ENCODE measurements at places on chromosomes 3 and 15. TPM values are rescaled to one million over a fixed set of nuclear protein-coding genes. Genes with fewer than 3 reads are reported as not detected.
A peak's percentile ranks its signal among the peaks of the same experiment; 100 is the strongest.

GRCh38 chr15:78406016-78406585 is 31.9 kb upstream of the IREB2 start:
- H3K27me3 ChIP-seq, result no peaks in the 10 kb centered on the region
- H3K4me1 ChIP-seq, result no peaks in the 10 kb centered on the region
- no peaks in the 10 kb centered on the region for H3K36me3 ChIP-seq
- no peak overlapping the region for H3K4me3 ChIP-seq
- DNase-seq, result no peak

DNA sequence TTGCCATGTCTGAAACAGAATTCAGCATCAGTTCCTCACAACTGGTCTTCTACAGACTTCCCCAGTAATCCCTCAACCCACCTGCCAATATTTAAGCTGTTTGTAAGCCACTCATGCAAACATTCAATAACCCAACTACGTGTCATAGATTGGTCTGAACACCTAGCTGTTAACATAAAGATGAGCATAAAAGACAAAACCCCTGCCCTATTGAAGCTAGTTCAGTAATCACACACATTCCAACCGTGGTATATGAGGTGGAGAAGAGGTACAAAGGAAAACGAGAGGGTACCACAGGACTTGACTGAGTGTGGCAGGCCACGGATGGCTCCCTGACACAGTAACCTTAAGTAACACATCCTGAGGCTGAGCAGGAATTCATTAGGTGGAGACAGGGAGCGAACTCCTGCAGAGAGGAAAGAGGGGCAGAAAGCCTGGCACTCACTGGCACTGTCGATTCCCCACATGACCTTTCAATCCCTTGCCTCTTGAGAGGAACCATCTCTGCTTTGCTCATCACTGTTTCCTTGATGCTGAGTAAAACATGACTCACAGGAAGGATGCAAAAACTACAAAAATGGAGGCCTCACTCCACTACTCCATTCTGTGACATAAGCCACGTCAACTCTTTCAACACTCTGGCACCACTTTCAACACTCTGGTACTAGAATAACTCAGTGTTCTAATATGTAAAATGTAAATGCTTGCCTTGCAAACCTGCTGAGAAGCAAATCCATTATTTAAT is 31.3 kb downstream of the RPN1 start:
- DNase-seq, result no peak
- no peak overlapping the region for H3K27ac ChIP-seq

DNA sequence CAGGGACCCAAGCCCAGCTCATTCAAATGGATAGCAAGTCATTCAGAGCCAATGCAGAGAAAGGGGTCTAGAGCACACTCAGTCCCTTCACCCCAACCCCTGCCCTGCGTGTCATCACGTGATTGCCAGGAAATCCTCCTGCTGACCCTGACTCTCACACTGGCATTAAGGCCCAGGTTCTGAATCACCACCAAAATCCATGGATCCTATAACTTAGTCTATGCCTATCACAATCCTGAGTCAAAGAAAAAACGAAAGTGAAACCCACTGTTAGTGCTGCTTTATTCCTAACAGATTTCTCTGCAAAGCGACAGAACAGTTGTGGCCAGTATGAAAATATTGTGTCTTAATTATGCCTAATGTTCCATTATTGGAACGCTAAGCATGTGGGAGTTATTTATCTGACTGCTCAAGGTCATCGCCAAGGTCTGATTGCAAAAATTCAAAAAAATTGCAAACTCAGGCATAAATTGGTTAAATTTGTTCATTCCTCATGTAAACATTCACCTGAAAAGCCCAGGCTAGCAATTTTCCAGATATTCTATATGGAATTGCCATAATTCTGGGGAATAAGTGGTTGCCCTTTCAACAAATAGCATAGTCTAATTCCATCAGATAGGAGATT is 108.7 kb upstream of the EIF1B start:
- no peak overlapping the region for H3K4me3 ChIP-seq
- H3K27me3 ChIP-seq, result no peaks in the 10 kb centered on the region
- peaks cover 3% of the 10 kb centered on the region for H3K4me1 ChIP-seq
- no peak overlapping the region for H3K27ac ChIP-seq

GRCh38 chr15:49331951-49332350 is 91.1 kb upstream of the FGF7 start:
- H3K4me1 ChIP-seq, result no peaks in the 10 kb centered on the region
- no peaks in the 10 kb centered on the region for H3K27me3 ChIP-seq
- no peaks in the 10 kb centered on the region for H3K36me3 ChIP-seq
- DNase-seq, result no peak
- no peak overlapping the region for H3K4me3 ChIP-seq
- no peak overlapping the region for H3K27ac ChIP-seq

DNA sequence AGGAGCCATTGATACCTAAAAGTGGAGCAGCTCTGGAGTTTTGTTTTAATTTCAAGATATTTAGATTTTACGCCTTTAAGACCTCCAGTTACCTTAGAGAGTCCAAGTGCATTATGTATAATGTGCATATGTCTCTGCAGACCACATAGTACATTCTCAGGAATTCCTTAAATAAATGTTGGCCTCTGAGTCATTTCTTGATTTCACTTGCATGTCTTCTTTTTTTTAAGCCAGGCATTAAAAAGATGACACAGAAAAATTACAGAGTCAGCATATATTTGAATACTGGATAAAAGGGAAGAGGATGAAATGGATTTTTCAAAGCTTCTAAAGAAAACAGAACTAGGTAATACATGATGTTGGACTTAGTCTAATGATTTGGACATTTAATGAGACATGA is 125.2 kb downstream of the TMCO5A start:
- H3K27ac ChIP-seq, result no peak overlapping the region
- H3K27me3 ChIP-seq, result no peaks in the 10 kb centered on the region
- DNase-seq, result no peak
- H3K36me3 ChIP-seq, result no peaks in the 10 kb centered on the region

- H3K36me3 ChIP-seq, result no peaks in the 10 kb centered on the region
- no peak overlapping the region for H3K27ac ChIP-seq
- H3K4me3 ChIP-seq, result no peak overlapping the region
- DNase-seq, result no peak
Observed at GRCh38 chr3:182697345-182697919, 95.9 kb upstream of the ATP11B start.

- H3K27me3 ChIP-seq, result no peaks in the 10 kb centered on the region
- H3K27ac ChIP-seq, result no peak overlapping the region
- no peak for DNase-seq
- H3K4me1 ChIP-seq, result no peaks in the 10 kb centered on the region
- no peak overlapping the region for H3K4me3 ChIP-seq
Observed at GRCh38 chr3:39275963-39276593, 3.8 kb downstream of the CX3CR1 start.

GRCh38 chr3:116338713-116339112 is 106.6 kb downstream of the LSAMP start:
- H3K4me1 ChIP-seq, result no peaks in the 10 kb centered on the region
- DNase-seq, result no peak
- no peak overlapping the region for H3K4me3 ChIP-seq
- no peak overlapping the region for H3K27ac ChIP-seq
- H3K27me3 ChIP-seq, result no peaks in the 10 kb centered on the region

DNA sequence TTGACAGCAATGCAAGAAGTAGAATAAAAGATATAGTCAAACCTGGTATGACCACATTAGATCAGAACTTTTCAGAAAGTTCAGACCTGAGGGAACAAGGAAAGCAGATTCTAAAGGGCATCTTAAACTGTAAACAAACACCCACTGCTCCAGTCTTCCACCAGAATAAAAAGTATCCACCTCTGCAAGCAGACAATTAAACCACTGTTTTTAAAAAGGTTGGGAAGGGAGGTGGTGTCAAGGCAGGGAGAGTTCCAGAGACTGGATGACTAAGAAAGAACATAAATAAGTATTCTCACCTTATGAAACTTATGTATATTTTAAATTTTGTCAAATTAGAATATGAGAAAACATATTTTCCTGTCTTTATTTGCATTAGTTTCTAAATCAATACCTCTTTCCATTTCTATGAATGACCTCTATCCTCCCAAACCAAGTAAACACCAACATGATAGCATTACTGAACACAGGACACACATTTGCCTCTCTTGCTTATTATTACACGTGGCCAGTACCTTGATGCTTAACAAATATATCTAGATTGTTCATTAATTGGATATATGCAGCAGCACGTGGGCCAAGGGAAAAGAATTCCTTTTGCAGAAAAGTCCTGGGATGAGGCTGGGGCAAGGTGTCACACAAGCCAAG is 31.6 kb downstream of the PIK3CB start:
- no peak for DNase-seq
- peaks cover 3% of the 10 kb centered on the region for H3K4me1 ChIP-seq
- H3K4me3 ChIP-seq, result no peak overlapping the region
- no peaks in the 10 kb centered on the region for H3K36me3 ChIP-seq

DNA sequence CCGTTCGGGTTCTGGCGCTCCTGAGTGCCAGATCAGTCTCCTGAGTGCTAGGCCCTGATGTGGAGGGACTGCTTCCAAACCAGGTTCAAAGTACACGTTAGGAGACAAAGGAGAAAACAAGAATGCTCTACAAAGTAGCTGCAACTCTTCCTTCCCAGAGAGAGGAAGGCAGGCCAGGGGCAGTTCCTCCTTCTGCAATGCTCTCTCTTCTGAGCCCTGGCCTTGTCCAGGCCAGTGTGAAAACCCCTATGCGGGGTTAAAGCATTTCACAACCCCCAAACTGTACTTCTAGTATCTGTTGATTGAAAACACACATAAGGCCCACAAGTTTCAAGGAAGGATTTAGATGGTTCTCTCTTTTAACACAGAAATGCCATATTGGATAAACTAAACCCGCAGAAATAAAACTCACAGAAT is 9.7 kb upstream of the CALML4 start:
- DNase-seq, result no peak

DNA sequence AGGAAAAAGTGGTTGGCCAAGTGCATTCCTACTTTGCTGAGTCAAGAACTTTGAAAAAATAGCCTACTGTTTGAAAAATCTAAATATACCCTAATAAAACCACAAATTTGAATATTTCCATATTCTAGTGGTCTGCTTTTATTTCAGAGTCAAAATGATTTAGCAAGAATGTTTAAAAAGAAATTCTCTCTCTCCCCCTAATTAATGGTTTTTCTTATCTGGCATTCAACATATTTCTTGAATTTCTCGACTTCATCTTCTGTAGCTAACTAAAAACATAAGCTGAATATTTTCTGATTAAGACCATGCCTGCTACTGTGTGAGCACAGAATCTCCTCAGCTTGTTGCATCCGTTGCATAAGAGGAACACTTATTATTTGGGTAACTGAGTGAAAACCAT is 563.5 kb upstream of the TBL1XR1 start:
- DNase-seq, result no peak
- no peak overlapping the region for H3K27ac ChIP-seq
- H3K4me1 ChIP-seq, result no peaks in the 10 kb centered on the region
- H3K4me3 ChIP-seq, result no peak overlapping the region
- H3K36me3 ChIP-seq, result no peaks in the 10 kb centered on the region

GRCh38 chr3:58271901-58272501 is 34.0 kb upstream of the RPP14 start:
- no peaks in the 10 kb centered on the region for H3K4me1 ChIP-seq
- DNase-seq, result no peak
- H3K27ac ChIP-seq, result no peak overlapping the region
- no peaks in the 10 kb centered on the region for H3K27me3 ChIP-seq

DNA sequence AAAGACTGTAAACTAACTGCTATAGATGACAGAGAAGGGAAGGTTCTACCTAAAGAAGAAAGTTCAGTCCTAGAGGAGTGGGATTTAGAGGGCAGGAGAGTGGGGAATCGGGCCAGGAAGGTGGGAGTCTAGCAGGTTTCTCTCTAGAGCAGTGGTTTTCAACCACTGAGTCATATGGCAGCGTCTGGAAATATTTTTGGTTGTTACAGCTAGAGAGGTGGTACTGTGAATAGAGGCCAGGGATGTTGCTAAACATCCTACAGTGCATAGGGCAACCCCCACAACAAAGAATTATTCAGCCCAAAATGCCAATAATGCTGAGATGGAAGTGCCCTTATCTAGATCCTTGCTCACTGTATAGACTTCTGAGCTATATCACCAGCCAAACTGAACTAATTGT is 28.7 kb downstream of the ATP1B3 start:
- H3K27ac ChIP-seq, result no peak overlapping the region
- H3K27me3 ChIP-seq, result no peaks in the 10 kb centered on the region
- H3K36me3 ChIP-seq, result no peaks in the 10 kb centered on the region

DNA sequence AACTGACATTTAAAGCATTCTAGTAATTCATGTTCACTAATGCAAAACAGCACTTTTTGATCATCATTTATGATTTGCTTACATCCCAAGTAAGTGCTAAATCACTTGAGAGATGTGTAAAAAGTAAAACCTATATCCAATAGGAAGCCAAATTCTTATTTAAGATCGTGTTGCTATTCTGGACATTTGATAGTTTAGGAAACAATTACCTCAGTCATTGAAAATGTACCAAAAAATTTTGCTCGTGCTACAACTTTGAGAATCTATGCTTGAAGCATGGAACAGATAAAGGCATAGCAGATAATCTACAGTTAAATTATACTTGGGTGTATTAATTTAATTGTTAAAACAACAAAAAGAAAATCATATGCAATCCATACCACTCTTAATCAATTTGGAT is 571.6 kb upstream of the NR2F2 start:
- no peaks in the 10 kb centered on the region for H3K36me3 ChIP-seq
- H3K4me3 ChIP-seq, result no peak overlapping the region
- DNase-seq, result no peak
- peaks cover 11% of the 10 kb centered on the region for H3K4me1 ChIP-seq
- no peak overlapping the region for H3K27ac ChIP-seq

GRCh38 chr15:87874896-87875711 is 381.4 kb downstream of the NTRK3 start:
- no peak overlapping the region for H3K27ac ChIP-seq
- H3K36me3 ChIP-seq, result no peaks in the 10 kb centered on the region
- H3K4me1 ChIP-seq, result no peaks in the 10 kb centered on the region
- no peak overlapping the region for H3K4me3 ChIP-seq
- peak; percentile 26 for DNase-seq

DNA sequence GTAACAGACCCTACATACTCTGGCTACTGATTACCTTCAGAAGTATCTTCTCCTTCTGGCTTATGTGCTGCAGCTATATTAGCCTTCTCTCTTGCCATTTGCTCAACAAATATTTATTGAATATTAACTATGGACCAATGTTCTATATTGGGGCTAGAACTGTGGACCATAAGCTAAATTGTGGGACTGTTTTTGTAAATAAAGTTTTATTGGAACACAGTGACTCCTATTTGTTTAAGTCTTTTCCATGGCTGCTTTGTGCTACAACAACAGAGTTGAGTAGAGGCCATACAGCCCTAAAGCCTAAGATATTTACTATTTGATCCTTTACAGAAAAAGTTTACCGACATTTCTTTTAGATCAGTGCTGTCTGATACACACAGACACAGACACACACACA is 20.3 kb upstream of the XIRP1 start:
- no peaks in the 10 kb centered on the region for H3K27me3 ChIP-seq
- H3K4me3 ChIP-seq, result no peak overlapping the region
- H3K4me1 ChIP-seq, result no peaks in the 10 kb centered on the region
- no peaks in the 10 kb centered on the region for H3K36me3 ChIP-seq
- DNase-seq, result no peak

Gene ANKDD1A
- 34.9 TPM for total RNA-seq

Gene HMG20A
- 87.7 TPM for total RNA-seq

Gene KNG1
- total RNA-seq, result 0.43 TPM

Gene GOLGA8T
- total RNA-seq, result 9.0 TPM

Gene CCDC54
- total RNA-seq, result 33.9 TPM

Gene SEMA6D
- 5.6 TPM for total RNA-seq

All from testis (tissue), 5 donors.